Activated CD8-positive, alpha-beta T cell treated with anti-CD3 and anti-CD28 coated beads for 36 hours (primary cell): ENCODE measurements at places on chromosomes 7 and 10. TPM values are rescaled to one million over a fixed set of nuclear protein-coding genes. Genes with fewer than 3 reads are reported as not detected.
A peak's percentile ranks its signal among the peaks of the same experiment; 100 is the strongest.

- H3K27me3 ChIP-seq, result peaks cover 4% of the 10 kb centered on the region
- no peak overlapping the region for H3K27ac ChIP-seq
- H3K36me3 ChIP-seq, result no peaks in the 10 kb centered on the region
- peaks cover 2% of the 10 kb centered on the region for H3K4me1 ChIP-seq
- DNase-seq, result peak; percentile 90
Observed at GRCh38 chr10:75294866-75295701, 59.3 kb upstream of the COMTD1 start.

The MACROH2A2 gene
- total RNA-seq, result 3.6 TPM

The KCNH2 gene
- 0.29 TPM for total RNA-seq

The PPP1R9A gene
- 0.05 TPM for total RNA-seq

GRCh38 chr7:157276731-157277562 is 59.9 kb upstream of the DNAJB6 start:
- peaks cover 17% of the 10 kb centered on the region for H3K4me1 ChIP-seq
- H3K36me3 ChIP-seq, result no peaks in the 10 kb centered on the region
- H3K27ac ChIP-seq, result peak overlapping the region; percentile 42
- H3K4me3 ChIP-seq, result no peak overlapping the region

DNA sequence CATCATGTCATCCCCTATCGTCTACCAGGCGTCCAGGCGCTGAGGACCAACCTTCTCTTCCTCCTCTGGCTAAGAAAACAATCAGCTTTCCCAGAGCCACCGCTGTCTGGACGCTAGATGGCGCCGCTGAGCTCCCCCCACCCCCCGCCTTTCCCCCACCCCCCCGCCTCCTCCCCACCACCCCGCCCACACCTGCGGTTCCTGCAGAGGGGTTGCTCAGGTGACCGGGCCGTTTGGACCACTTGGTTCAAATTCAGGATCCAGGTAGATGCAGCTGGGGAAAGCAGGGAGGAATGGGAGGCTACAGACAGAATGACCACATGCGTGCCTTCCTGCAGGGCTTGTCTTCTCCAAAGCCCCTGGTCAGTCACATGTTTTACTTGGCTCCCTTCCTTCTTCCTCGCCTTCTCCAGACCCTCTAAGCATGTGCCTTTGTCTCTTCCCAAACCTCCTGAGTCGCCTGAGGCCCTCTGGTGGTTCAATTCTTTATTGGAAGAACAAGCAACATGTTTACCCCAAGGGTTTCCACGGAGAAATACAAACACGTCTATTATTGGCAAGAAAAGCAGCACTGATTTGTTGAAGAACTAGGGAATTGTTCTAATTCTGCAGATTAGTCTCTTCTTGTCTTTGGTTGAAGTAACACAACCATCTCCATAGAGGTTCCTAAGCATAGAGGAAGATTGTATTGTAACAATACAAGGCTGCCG is 24.7 kb downstream of the AOC1 start:
- peaks cover 14% of the 10 kb centered on the region for H3K4me1 ChIP-seq
- H3K36me3 ChIP-seq, result peaks cover 5% of the 10 kb centered on the region
- H3K27ac ChIP-seq, result no peak overlapping the region
- peaks cover 3% of the 10 kb centered on the region for H3K27me3 ChIP-seq
- peak; percentile 41 for DNase-seq
- H3K4me3 ChIP-seq, result no peak overlapping the region

DNA sequence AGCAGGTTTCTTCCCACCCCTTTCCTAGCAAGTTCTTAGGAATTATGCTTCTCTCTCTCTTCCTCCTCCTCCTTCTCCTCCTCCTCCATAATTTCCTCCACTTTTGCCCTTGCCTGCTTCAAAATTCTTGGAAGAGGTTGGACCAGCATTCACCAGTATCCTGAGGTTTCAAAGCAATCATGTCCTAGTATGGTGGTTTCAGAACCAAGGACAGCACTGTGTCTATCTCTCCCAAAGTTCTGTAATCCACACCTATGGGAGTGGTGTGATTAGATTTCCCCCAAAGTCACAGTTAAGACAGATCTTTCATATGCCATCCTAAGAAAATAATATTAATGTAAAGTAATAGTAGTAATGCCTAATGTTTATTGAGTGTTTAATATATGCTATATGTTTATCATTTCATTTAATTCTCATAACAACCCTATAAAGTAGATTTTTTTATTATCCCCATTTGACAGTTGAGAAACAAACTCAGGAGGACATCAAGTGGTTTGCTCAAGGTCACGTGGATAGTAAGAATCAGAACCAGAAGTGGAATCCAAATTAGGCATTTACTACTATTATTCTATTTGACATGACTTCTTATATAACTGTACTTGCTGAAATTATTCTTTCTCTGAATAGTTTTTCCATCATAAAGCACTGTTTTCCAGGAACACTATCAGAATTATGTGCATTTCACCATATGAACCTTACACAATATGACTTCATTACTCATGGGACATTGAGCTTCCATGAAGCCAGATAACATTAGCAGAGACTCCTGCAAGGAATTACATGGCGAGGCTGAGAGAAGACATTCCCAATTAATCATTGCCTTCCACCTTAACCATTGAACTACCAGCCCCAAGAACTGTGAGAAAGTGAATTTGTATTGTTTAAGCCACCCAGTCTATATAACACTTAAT is 91.4 kb downstream of the IPMK start:
- H3K36me3 ChIP-seq, result no peaks in the 10 kb centered on the region
- peaks cover 4% of the 10 kb centered on the region for H3K27me3 ChIP-seq
- no peak for DNase-seq
- no peaks in the 10 kb centered on the region for H3K4me1 ChIP-seq

- no peaks in the 10 kb centered on the region for H3K4me1 ChIP-seq
- H3K27ac ChIP-seq, result no peak overlapping the region
- no peaks in the 10 kb centered on the region for H3K36me3 ChIP-seq
- H3K4me3 ChIP-seq, result no peak overlapping the region
- DNase-seq, result no peak
- peaks cover 8% of the 10 kb centered on the region for H3K27me3 ChIP-seq
Observed at GRCh38 chr7:12524794-12525386, 45.6 kb upstream of the SCIN start.

The PRSS2 gene
- not detected for total RNA-seq

GRCh38 chr10:50431133-50431532 is 179.8 kb upstream of the ASAH2 start:
- H3K27ac ChIP-seq, result peak overlapping the region; percentile 39
- H3K4me3 ChIP-seq, result no peak overlapping the region
- DNase-seq, result no peak
- no peaks in the 10 kb centered on the region for H3K27me3 ChIP-seq
- H3K36me3 ChIP-seq, result peaks cover 37% of the 10 kb centered on the region
- peaks cover 37% of the 10 kb centered on the region for H3K4me1 ChIP-seq

GRCh38 chr10:46992803-46993561 is 81.8 kb downstream of the PTPN20 start:
- DNase-seq, result no peak
- H3K27ac ChIP-seq, result no peak overlapping the region
- peaks cover 3% of the 10 kb centered on the region for H3K27me3 ChIP-seq

DNA sequence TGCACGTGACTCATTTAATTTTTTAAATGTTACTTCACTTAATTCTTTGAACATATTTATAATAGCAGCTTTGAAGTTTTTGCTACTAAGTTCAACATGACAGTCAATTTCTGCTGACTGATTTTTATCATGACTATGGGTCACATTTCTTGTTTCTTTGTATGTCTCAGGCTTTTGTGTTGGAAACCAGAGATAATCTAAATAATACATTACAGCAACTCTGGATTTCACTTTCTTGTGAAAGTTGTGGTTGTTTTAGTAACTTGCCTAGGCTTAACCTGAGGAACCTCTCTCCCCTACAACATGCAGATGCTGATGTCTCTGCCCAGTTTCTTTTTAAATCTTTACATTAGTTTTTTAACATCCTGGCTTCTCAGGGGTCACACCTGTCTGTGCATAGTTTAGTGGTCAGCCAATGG is 180.8 kb downstream of the CCDC71L start:
- H3K4me3 ChIP-seq, result no peak overlapping the region
- DNase-seq, result peak; percentile 12
- peaks cover 17% of the 10 kb centered on the region for H3K27me3 ChIP-seq

DNA sequence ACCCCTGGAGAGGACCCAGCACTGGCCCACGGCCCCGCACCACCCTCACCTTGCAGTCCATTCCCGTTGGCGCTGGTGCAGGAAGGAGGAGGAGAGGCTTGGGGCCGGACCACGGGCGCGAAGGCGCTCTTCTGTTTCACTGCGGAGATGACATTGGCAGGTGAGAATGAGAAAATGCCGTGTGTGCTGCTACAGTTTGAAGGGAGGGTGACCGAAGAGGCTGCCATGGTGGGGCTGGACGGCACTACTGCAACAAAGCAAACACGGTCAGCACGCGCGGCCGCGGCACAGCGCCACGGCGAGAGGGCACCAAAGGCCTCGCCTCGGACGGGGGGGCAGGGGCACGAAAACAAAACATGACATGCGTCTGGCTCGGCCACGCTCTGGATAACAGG is 123.9 kb downstream of the EBF3 start:
- H3K27me3 ChIP-seq, result no peaks in the 10 kb centered on the region
- no peak for DNase-seq
- H3K4me3 ChIP-seq, result no peak overlapping the region
- no peaks in the 10 kb centered on the region for H3K4me1 ChIP-seq

GRCh38 chr7:132655131-132655727 is 79.0 kb upstream of the PLXNA4 start:
- peak overlapping the region; percentile 82 for H3K27ac ChIP-seq
- DNase-seq, result peak; percentile 80
- H3K4me1 ChIP-seq, result peaks cover 35% of the 10 kb centered on the region
- peak overlapping the region; percentile 64 for H3K4me3 ChIP-seq
- no peaks in the 10 kb centered on the region for H3K36me3 ChIP-seq

The PYROXD2 gene
- 6.2 TPM for total RNA-seq

DNA sequence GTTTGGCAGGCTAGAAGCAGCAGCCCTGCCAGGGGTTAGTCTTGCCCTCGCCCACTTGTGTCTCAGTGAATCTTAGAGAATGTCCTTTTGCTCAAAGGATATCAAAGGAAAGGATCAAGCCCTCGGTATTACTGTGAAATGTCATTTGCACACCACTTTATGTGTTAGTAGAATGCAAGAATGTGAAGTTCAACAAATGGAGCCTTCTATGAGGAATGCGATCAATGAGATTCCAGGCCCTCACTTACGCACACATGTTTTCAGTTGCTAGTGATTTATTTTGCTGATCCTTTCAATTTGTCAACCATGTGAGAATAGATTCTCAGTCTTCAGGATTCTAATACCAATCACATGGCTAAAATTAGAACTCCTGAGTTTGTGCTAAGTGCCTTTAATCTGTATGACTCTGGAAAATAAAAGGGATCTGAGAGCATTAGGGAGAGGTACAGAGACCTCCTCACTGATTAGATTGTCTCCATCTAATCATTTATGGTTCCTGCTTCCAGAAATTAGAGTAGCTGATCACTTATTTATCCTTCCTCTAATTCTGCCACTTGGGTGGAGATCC is 123.0 kb upstream of the SP4 start:
- DNase-seq, result no peak
- no peak overlapping the region for H3K27ac ChIP-seq
- peaks cover 3% of the 10 kb centered on the region for H3K36me3 ChIP-seq
- no peaks in the 10 kb centered on the region for H3K27me3 ChIP-seq

The CDH23 gene
- total RNA-seq, result 2.4 TPM

- H3K4me1 ChIP-seq, result no peaks in the 10 kb centered on the region
- H3K36me3 ChIP-seq, result no peaks in the 10 kb centered on the region
- H3K4me3 ChIP-seq, result no peak overlapping the region
- no peak for DNase-seq
- H3K27me3 ChIP-seq, result no peaks in the 10 kb centered on the region
Observed at GRCh38 chr7:14125998-14126397, 136.5 kb upstream of the ETV1 start.

DNA sequence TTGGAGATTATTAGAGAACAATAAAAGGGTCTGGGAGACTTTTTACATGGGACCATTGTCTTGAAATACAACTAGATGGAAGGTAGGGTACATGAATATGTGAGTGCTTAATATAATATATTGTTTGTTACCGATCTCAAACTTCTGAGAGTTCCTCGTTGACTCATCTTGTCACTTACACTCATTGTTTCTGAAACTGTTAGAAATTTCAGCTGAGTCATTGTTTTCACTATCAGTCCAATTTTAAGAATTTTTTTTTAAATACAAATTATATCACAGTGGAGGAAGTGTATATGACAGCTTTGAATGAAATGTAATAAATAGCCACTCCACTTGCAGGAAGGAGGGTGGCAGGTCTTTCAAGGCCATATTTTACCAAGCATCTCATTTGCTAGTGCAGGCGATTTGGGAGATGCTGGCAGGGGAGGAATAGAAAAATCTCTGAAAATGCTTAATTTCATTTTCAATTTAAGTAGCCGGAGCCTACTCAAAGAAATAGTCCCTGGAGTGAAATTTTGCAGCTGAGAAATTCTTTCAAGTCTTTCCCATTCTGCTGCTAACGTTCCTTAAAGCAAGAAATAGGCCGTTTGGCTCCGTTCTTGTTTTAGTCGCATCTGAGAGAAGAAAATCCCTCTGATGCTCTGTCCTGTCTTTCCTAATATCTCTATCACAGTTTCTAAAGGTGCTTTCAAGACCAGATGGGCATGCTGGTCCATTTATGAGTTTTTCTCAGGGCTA is 1404.2 kb upstream of the CELF2 start:
- no peak overlapping the region for H3K4me3 ChIP-seq
- no peaks in the 10 kb centered on the region for H3K27me3 ChIP-seq
- H3K27ac ChIP-seq, result no peak overlapping the region
- no peaks in the 10 kb centered on the region for H3K36me3 ChIP-seq
- no peaks in the 10 kb centered on the region for H3K4me1 ChIP-seq

DNA sequence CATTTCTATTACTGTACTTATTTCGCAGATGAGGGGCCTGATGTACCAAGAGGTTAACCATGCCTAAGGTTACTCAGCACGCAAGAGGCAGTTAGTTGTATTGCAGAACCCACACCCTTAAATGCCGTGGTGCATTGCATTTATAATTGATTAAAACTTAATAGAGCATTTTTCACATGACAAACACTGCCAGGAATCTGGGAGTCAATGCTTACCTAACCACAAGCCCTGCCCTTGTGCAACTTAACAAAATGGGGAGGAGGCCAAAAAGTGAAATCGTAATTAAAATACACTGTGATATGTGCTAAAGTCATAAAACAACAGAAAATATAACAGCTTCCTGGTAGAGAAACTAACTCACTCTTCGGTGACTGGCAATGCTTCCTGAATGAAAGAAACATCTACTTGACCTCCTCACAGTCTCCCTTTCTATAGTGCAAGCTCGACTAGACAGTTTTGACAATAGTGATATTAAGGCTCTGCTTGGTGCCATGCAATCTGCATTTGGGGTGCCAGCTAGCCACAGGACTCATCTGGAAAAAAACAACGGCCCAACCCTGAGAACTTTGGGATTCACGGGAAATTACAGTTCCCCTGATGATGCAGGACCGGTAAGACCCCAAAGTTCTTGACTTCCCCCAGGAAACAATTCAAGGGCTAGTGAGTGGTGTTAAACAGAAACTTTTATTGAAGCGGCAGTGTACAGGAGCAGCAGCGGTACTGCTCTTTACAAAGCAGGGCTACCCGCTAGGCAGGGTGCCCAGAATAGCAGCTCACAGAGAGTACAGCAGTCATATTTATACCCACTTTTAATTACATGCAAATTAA is 612.4 kb downstream of the TNS3 start:
- H3K4me3 ChIP-seq, result no peak overlapping the region
- no peaks in the 10 kb centered on the region for H3K36me3 ChIP-seq
- H3K27me3 ChIP-seq, result no peaks in the 10 kb centered on the region
- H3K4me1 ChIP-seq, result no peaks in the 10 kb centered on the region
- DNase-seq, result no peak
- no peak overlapping the region for H3K27ac ChIP-seq
